ENCODE measurements at places on chromosomes 13 and 19.

DNA sequence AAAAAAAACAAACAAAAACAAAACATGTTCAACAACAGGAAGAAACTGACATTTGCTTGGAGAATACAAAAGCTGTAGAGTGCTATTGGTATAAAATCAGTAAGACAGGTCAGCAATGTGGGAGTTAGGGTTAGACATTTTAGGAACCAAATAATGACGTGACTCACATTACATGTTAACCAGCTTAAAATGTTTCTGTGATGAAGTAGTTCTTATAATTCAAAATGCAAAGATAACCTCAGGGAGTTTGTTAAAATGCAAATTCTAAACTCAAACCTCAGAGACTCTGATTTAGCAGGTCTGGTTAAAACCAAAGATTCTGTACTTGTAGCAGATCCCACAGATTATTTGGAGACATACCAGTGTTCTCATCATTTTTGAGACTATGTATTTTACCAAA, 549.4 kb upstream of the SLITRK1 start:
- DNase-seq = no peak

DNA sequence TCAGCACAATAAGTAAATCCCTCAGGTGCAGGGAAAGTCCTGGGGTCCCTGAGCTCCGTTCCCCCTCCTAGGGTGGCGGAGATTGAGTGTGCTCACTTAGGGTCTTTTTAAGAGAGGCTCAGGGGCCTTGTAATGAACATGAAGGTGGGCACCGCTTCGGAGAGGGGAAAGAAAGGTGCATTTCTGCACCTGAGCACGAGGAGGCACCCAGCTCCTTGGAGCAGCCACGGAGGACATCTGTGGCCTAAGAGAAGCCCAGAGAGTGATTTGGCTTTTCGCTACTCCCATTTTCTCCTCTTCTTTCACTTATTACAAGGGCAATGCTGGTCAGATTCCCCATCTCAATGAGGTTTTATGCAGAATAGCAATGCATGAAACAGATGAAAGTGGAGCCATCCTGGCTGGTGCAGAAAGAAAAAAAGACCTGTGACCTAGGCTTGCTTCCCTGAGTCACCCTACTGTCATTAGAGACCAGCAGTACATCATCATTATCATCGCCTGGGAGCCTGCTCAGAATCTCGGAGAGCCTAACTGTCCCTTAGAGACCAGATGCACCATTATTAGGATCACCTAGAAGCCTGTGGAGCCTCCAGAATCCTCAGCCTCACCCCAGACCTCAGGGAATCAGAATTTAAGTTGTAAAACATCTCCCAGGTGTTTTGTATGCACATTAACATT, 86.6 kb upstream of the RAP2A start:
- no peak for DNase-seq

DNA sequence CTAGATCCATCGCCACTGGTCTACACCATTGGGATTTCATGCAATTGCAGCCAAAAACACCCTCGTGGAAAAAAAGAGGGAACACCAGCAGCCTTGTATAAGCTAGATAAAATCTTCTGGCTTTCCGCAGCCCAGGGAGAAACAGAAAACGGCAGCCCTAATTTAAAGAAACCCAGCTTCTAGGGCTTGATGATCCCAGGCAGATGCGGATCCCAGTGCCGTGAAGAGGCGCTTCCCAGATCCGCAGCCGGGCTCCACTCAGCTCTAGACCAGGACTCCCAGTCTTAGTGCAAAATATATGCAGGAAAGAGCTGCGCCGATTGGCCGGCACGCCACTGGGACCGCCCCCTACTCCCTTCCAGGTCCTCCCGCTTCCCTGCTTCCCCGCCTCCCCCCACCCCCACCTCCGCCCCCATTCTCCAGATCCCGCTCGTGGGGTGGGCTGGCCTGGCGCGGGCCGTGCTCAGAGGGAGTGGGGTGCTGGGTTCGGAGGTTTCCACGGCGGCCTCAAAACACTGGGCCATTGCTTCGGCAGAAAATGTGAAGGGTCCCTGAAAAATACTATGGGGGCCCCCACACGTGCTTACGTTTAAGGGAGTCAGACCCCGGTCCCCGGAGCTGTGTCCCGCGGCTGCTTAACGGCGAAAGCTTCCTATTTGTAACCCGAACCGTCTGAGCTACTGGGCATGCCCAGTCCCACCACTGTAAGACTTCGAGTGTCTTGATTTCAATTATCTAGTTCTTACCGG, 63.1 kb downstream of the SERP2 start:
- peak; percentile 88 for DNase-seq

- DNase-seq = no peak
Observed at GRCh38 chr13:24267274-24267673, 42.1 kb upstream of the C1QTNF9 start.

GRCh38 chr13:94588541-94588940, 7.4 kb downstream of the TGDS start:
- DNase-seq = no peak

GRCh38 chr13:57918086-57918485, 286.5 kb downstream of the PCDH17 start:
- no peak for DNase-seq

DNA sequence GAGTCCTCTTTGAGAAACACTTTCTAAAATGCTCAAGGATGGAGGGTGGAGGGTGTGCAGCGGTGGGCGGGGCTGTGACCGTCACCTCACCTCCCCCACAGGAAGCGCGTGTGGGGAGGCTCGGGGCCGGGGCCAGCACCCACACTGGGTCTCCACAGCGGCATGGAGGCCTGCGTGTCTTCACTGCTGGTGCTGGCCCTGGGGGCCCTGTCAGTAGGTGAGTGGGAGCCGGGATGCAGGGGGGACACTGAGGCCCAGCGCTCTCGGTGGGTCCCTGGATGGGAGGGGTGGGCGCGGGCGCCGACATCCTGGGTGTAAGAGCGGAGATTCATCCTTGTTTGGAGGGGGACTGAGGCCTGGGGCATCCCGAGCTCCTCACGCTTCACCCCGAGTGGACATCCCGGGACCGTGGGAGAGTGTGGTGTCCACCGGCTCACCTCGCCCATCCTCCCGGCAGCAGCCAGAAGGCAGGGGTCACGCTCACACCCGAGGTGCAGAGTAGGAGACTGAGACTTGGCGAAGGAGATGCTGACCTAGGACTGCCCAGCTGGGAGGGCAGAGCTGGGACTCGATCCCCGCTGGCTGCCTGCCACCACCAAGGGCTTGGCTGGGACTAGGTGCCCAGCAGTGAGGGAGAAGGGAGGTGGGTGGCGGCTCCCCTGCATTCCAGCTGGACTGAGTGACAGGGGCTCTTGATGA, at the start of gene GZMM:
TSS of gene GZMM (plus strand) at position 144 of the 699 bp plus-strand sequence. CDS start at position 163, 19 bp downstream.
- DNase-seq = no peak

- no peak for DNase-seq
Observed at GRCh38 chr19:14371301-14371821, 9.9 kb upstream of the ADGRE5 start.

DNA sequence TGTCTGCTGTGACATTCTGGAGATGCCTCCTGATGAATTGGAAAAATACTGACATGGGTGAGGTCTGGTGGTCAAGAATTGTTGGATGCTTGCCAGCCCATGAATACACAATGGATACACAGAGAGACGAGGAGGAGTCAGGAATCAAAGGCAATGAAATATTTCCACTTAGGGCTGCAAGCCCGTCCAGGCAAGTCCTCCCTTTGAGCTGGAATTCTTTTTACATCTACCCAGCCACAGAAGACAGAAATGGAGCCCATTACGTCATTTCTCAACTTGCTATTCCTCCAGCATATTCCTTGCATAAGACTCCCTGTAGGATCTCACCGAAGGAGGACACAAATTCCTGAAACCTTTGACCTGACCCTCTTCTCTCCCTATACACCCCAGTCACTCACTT, 15.7 kb upstream of the IGFL4 start:
- no peak for DNase-seq

- peak; percentile 77 for DNase-seq
Observed at GRCh38 chr19:4732680-4733114, 9.1 kb upstream of the DPP9 start.

DNA sequence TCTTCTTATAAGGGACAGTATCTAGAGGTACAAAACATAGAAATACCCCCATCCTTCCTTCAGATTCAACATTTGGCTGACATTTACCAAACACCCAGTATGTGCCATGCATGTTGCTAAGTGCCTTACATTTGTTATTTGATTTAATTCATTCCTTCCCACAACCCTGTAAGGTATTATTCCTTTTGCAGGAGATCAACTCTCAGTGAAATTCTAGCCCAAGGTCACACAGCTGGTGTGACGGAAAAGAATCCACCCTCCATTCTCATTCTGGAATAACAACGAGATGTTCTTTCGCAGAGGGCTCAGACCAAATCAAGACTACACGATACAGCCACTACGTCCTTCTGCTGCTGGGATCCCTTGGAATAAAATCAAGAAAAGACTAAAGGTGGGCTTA, 67.8 kb downstream of the C13orf42 start:
- DNase-seq = no peak

GRCh38 chr13:84126671-84127171, 244.4 kb upstream of the SLITRK1 start:
- no peak for DNase-seq

DNA sequence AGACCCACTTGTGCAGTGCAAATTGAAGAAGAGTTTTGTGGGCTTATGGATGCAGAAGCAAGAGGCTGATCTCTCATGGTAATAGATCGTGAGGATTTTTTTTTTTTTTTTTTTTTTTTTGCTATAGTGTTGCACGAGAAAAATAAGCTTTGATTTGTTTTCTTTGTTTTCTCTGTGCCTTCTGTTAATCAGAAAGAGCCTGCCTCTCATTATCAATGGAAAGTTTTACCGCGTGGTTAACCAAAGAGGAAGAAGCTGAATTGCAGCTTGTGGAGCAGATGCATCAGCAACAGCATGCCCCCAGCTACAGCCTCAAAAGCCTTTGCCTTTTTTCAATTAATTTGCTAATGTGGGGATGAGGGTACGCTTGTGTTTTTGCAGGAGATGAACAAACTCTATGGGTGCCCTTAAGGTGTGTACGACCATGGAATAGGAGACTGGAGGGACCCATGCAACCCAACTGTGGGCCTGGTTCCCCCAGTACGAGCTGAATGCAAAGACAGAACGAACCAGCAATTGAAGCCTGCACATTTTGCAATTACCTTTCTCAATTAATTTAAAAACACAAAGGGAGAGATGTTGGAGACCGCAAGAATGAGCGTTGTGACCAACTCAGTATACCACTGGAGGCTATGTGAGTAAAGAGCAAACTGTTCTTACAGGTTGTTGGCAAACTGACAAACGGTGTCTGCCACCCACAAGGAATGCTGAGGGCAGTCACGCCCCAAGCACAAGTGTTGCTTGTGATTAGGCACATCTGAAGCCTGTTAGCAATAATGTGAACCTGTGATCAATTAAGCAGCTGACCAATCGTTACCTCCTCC, 58.6 kb upstream of the SPRY2 start:
- DNase-seq = no peak

DNA sequence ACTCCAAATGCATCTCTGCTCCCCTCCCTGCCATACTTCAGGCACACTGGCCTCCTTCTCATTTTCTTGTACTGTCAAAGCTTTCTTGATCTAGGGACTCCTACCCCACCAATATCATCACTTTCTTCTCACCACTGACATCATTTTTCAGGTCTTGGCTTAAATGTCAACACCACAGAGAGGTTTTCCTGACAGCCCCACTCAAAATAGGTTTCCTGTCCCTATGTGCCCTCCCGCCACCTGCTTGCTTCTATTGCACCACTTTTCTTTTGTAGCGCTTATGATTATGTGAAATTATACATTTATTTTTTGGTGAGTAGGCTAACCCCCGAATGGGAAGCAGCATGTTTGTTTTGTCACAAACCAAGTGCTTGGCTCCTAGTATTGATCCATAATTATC, 164.6 kb downstream of the NDFIP2 start:
- DNase-seq = no peak

GRCh38 chr19:48716562-48717291, 2.8 kb downstream of the MAMSTR start:
- DNase-seq = no peak

- DNase-seq = no peak
Observed at GRCh38 chr13:84439108-84439507, 556.8 kb upstream of the SLITRK1 start.

- DNase-seq = no peak
Observed at GRCh38 chr13:93848247-93848646, 621.6 kb downstream of the GPC6 start.

DNA sequence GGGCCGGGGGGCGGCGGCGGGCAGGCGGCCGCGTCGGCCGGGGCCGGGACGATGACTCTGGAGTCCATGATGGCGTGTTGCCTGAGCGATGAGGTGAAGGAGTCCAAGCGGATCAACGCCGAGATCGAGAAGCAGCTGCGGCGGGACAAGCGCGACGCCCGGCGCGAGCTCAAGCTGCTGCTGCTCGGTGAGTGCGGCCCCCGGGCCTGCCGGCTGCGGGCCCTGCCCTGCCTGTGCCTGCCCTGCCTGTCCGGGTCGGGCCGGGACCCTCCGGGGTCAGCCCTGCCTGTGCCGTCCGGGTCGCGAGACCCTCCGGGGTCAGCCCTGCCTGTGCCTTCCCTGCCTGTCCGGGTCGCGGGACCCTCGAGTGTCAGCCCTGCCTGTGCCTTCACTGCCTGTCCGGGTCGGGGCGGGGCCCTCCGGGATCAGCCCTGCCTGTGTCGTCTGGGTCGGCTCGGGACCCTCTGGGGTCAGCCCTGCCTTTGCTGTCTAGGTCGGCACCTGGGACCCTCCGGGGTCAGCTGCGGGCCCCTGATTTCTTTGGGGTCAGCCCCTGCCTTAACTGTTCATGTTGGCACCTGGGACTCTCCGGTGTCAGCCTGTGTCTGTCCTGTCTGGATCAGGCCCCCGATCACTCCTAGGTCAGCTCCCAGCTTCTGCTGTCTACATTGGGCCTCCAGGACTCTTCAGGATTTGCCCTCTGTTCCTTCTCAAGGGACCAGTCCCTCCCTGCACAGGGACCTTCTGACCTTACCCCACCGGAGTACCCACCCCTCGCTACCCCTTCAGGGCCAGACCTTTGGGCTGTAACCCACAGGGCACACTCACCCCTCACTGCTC, 659 bp downstream of the GNA11 start:
- no peak for DNase-seq

DNA sequence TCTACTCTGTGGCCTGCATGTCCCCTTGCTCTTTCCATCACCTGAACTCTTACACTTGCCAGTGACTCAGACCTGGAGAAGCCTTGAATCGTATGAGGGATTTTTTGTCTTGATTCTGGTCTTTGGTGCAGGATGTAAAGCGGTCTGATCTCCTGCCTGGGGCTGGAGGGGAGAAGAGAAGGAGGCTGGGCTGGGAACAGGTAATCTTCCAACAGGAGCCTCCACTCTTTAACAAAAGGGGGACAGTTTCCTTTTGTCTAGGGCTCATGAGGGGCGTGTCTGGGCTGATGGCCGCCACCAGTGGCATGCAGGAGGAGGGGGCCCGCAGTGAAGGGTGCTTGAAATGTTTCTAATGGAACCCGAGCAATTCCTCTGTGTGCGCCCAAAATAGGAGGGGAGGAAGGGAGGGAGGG, 24.7 kb downstream of the NFIX start:
- no peak for DNase-seq

- DNase-seq = no peak
Observed at GRCh38 chr19:50777261-50777660, 7.0 kb downstream of the GPR32 start.

DNA sequence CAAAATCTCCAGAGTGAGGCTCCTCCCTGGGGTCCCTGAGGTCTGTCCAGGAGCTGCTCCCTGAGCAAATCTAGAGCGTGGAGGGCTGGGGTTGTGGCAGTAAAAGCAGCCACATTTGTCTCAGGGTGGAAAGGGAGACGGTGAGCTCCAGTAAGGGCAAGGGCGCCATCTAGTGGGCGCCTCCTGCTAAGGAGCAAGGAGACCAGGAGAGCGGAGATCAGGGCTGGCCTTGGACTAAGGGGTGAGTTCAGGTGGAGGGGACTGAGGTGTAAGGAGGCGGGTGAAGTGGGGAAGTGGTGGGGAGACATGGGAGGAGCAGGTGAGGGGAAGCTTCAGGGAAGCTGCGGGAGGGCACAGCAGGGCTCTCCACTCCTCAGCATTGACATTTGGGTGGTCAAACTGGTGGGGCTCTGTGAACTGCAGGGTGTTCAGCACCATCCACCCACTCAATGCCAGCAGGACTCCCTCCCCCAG, 5.3 kb upstream of the CEACAM21 start:
- DNase-seq = peak; percentile 46

All from NCI-H187 treated with DMSO at 0.1 percent for 48 hours (cell line).